ENCODE measurements at places on chromosomes 7 and 10. TPM values are rescaled to one million over a fixed set of nuclear protein-coding genes. Genes with fewer than 3 reads are reported as not detected.
A peak's percentile ranks its signal among the peaks of the same experiment; 100 is the strongest.

DNA sequence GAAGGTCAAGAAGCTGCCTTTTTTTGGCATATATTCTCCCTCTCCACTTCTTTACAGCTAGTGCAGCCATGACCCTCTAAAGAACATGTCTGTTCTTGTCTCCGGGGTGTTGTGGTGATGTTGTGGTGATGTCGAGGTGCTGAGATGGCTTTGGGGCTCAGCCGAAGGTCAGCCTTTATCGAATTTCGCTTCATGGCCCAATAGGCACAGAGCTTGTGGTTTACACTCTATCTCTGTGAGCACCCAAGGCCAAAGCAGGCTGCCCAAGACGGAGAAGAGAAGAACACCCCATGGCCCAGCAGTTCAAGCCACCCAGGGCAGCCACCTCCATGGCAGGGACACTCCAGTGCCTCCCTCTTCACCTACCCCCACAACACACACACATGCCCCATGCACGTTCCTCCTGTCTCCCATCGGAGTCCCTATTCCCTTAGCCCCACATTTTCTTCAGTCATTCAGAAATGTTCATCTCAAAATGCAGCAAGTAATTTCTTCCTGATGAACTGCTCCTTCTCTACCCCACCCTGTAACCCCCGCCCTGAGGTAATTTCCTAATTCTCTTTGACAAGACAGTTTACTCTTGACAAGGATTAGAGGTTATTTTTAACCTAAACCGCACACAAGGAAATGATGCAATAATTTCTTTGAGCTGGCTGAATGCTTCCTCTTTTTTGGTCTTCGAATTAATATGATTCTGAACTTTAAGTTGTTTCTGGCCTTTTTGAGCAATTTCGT is 18.6 kb upstream of the ADRB1 start:
- peak overlapping the region; percentile 59 for H3K4me3 ChIP-seq
- H3K27me3 ChIP-seq: peaks cover 41% of the 10 kb centered on the region
- H3K36me3 ChIP-seq: no peaks in the 10 kb centered on the region
- no peak for DNase-seq

Gene CHAT
- not detected for total RNA-seq

GRCh38 chr7:143408252-143408685 is 387 bp downstream of the EPHA1 start:
- H3K4me1 ChIP-seq: peaks cover 88% of the 10 kb centered on the region
- peaks cover 9% of the 10 kb centered on the region for H3K27me3 ChIP-seq
- peak overlapping the region; percentile 99 for H3K27ac ChIP-seq
- H3K36me3 ChIP-seq: no peaks in the 10 kb centered on the region
- H3K4me3 ChIP-seq: peak overlapping the region; percentile 95

GRCh38 chr10:75432176-75432575 is 752 bp downstream of the LRMDA start:
- no peak overlapping the region for H3K4me3 ChIP-seq
- H3K4me1 ChIP-seq: peaks cover 2% of the 10 kb centered on the region
- peaks cover 84% of the 10 kb centered on the region for H3K27me3 ChIP-seq
- no peak for DNase-seq
- no peak overlapping the region for H3K27ac ChIP-seq

GRCh38 chr10:101512738-101513137 is 75.3 kb downstream of the POLL start:
- no peak for DNase-seq
- no peaks in the 10 kb centered on the region for H3K4me1 ChIP-seq
- no peak overlapping the region for H3K27ac ChIP-seq
- no peaks in the 10 kb centered on the region for H3K27me3 ChIP-seq
- no peak overlapping the region for H3K4me3 ChIP-seq
- peaks cover 25% of the 10 kb centered on the region for H3K36me3 ChIP-seq

GRCh38 chr10:11642566-11642965 is 31.1 kb upstream of the USP6NL start:
- DNase-seq: no peak
- no peak overlapping the region for H3K27ac ChIP-seq
- H3K4me3 ChIP-seq: no peak overlapping the region
- peaks cover 3% of the 10 kb centered on the region for H3K4me1 ChIP-seq

Gene PTF1A
- total RNA-seq: not detected

Gene EBF3
- total RNA-seq: not detected

Gene MLXIPL
- total RNA-seq: not detected

GRCh38 chr10:120557311-120557710 is 100.3 kb downstream of the PLPP4 start:
- H3K27ac ChIP-seq: no peak overlapping the region
- no peaks in the 10 kb centered on the region for H3K36me3 ChIP-seq
- no peak overlapping the region for H3K4me3 ChIP-seq
- H3K27me3 ChIP-seq: no peaks in the 10 kb centered on the region

GRCh38 chr7:42292991-42293521 is 56.0 kb upstream of the GLI3 start:
- H3K4me3 ChIP-seq: no peak overlapping the region
- no peak for DNase-seq
- H3K36me3 ChIP-seq: no peaks in the 10 kb centered on the region
- H3K27me3 ChIP-seq: no peaks in the 10 kb centered on the region

Gene CALHM3
- not detected for total RNA-seq

Gene HOXA5
- total RNA-seq: not detected

DNA sequence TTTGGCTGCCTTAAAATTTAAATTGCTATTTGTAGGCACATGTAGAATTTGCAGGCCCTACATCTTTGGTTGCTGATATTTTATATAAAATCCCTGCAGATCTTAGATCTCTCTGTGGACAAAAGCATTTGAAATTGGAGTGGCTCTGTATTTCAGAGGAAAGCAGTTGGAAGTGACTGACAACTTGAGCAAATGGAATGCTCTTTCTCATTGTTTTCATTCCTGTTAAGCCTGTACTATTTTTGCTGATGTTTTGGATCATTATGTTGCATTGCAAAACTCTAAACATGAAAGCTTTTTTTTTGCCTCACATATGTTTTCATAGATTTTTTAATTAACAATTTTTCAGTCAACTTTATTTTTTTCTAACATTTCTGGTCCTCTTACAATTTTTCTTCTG is 251.2 kb upstream of the MDFIC start:
- no peaks in the 10 kb centered on the region for H3K4me1 ChIP-seq
- H3K4me3 ChIP-seq: no peak overlapping the region
- H3K27ac ChIP-seq: no peak overlapping the region
- H3K36me3 ChIP-seq: no peaks in the 10 kb centered on the region

Gene TRIM50
- 0.25 TPM for total RNA-seq

Gene TRIM73
- total RNA-seq: 28.3 TPM

GRCh38 chr7:209416-209815 is 17.0 kb downstream of the FAM20C start:
- no peak overlapping the region for H3K4me3 ChIP-seq
- peaks cover 1% of the 10 kb centered on the region for H3K27me3 ChIP-seq
- H3K36me3 ChIP-seq: no peaks in the 10 kb centered on the region
- H3K27ac ChIP-seq: no peak overlapping the region
- H3K4me1 ChIP-seq: no peaks in the 10 kb centered on the region

GRCh38 chr7:26813432-26813831 is 51.0 kb downstream of the SKAP2 start:
- no peak for DNase-seq
- H3K4me1 ChIP-seq: no peaks in the 10 kb centered on the region
- H3K36me3 ChIP-seq: no peaks in the 10 kb centered on the region
- no peak overlapping the region for H3K4me3 ChIP-seq
- H3K27me3 ChIP-seq: no peaks in the 10 kb centered on the region

Gene ABCB4
- total RNA-seq: 2.3 TPM

GRCh38 chr7:95594185-95594584 is 2.1 kb downstream of the PDK4 start:
- H3K36me3 ChIP-seq: peaks cover 16% of the 10 kb centered on the region
- H3K4me3 ChIP-seq: no peak overlapping the region

GRCh38 chr7:30926313-30926712 is 14.7 kb downstream of the AQP1 start:
- no peak overlapping the region for H3K27ac ChIP-seq
- no peaks in the 10 kb centered on the region for H3K4me1 ChIP-seq
- no peak overlapping the region for H3K4me3 ChIP-seq
- H3K36me3 ChIP-seq: no peaks in the 10 kb centered on the region
- no peak for DNase-seq
- peaks cover 7% of the 10 kb centered on the region for H3K27me3 ChIP-seq

GRCh38 chr7:19709249-19709578 is 377 bp upstream of the POLR1F start:
- DNase-seq: no peak
- no peaks in the 10 kb centered on the region for H3K27me3 ChIP-seq
- H3K4me1 ChIP-seq: peaks cover 50% of the 10 kb centered on the region
- peak overlapping the region; percentile 93 for H3K27ac ChIP-seq
- H3K4me3 ChIP-seq: peak overlapping the region; percentile 98
- H3K36me3 ChIP-seq: no peaks in the 10 kb centered on the region

DNA sequence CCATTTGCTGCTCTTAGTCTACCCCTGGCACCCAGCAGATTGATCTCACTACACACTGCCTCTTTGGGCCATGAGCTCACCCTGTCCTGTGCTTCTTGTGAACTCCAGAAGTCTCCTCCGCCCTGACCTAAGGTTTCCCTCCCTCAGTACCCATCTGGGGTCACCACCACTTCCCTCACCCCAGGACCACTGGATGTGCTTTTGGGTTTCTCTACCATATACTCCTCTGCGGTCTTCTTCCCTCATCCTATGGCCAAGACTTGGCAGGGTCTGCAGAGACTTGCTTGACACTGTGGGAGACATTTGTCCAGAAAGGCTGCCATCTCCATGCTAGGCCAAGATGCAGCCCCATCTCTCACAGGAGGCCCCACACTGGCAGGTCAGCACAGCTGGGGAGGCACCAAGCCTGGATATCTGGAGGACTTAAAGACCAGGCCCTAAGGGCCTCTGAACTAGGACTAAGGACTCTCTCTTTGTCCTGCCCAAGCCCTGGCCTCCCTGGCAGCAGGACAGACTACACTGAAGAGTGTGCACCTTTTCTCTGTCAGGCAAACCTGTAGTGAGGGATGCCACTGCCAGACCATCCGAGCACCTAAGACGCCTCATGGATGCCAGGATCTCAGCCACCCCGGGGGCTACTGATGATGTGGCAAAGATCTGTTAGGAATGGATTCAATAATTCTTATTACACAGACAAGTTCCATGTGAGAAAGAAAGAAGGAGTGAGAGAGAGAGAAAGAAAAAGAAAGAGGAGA is 134.6 kb downstream of the ZNF467 start:
- H3K4me1 ChIP-seq: no peaks in the 10 kb centered on the region
- H3K27me3 ChIP-seq: peaks cover 9% of the 10 kb centered on the region
- no peak overlapping the region for H3K4me3 ChIP-seq
- no peak for DNase-seq
- H3K27ac ChIP-seq: no peak overlapping the region

Gene OPALIN
- total RNA-seq: not detected

DNA sequence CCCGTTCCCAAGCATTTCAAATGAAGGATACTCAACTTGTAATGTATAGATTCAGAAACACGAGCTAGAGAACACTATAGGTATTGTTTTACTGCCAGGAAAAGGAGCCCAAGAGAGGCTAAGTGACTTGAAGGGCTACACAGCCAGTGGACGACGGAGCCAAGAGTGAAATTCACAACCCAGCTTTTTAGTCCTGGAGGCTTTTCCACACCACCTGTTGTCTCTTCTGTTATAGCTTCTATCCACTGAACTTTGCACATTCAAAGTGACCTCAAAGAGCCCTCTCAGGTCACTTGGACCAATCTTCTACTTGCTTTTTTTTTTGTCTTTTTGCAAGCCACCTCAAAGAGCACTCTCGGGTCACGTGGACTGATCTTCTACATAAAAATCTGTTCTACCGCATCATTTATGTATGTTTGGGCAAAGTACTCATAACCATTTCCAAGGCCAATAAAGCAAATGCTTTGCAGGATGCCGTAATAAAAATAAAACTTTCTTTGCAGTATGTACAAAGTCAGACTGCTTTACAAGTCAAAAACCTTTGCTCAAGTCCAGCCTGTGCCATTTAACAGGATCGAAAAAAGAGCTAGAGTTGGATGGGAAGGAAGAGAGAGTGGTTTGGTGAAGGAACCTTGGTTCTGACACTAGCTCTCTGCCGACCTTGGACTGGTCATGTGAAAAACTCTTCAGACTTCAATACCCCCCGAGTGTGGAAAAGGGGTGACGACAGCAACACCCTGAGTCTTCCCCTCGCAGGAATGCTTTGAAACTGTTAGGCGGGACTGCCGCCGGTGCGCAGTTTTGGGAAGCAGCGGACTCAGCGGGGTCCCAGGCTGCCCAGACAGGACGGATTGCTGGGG is 821 bp downstream of the SLC35B4 start:
- no peaks in the 10 kb centered on the region for H3K27me3 ChIP-seq
- H3K4me1 ChIP-seq: peaks cover 22% of the 10 kb centered on the region
- DNase-seq: no peak
- H3K27ac ChIP-seq: peak overlapping the region; percentile 81
- peak overlapping the region; percentile 93 for H3K4me3 ChIP-seq
- H3K36me3 ChIP-seq: peaks cover 3% of the 10 kb centered on the region

DNA sequence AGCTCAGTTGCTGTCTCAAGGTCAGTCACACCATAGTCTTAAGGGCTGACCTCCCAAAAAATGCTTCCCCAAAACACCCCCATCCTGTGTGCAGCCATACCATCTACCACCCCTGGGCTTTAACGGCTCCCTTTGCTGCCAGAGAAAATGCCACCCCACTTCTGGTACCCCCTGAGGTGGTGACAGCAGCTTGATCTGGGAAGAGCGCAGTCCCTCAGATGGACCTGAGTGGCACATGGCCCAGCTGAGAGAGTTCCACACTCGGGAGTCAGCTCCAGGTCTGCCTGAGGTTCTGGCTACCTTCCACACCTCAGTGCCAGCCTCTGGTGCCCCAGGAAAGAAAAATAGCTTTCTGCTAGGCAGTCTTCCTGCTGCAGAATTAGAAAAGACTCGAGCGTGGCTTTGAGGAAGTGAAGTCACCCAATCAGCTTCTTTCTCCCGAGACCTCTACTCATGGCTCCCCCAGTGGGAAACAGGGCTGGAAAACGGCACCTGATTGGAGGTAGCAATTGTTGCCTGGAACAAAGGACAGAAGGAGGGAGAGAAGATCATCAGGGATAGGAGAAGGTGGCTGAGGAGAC is 151.7 kb downstream of the ARHGAP21 start:
- no peak for DNase-seq
- H3K27me3 ChIP-seq: peaks cover 8% of the 10 kb centered on the region
- H3K36me3 ChIP-seq: no peaks in the 10 kb centered on the region
- no peak overlapping the region for H3K27ac ChIP-seq
- peaks cover 7% of the 10 kb centered on the region for H3K4me1 ChIP-seq

GRCh38 chr10:30169342-30169741 is 110.0 kb upstream of the JCAD start:
- DNase-seq: no peak
- H3K36me3 ChIP-seq: no peaks in the 10 kb centered on the region
- no peak overlapping the region for H3K4me3 ChIP-seq
- no peaks in the 10 kb centered on the region for H3K4me1 ChIP-seq

- peak overlapping the region; percentile 0 for H3K27ac ChIP-seq
- DNase-seq: no peak
- no peak overlapping the region for H3K4me3 ChIP-seq
- no peaks in the 10 kb centered on the region for H3K27me3 ChIP-seq
- H3K36me3 ChIP-seq: peaks cover 44% of the 10 kb centered on the region
- peaks cover 13% of the 10 kb centered on the region for H3K4me1 ChIP-seq
These were observed 19.8 kb downstream of the MDFIC start for GRCh38 chr7:114941692-114942091.

- DNase-seq: no peak
- H3K27ac ChIP-seq: no peak overlapping the region
- no peaks in the 10 kb centered on the region for H3K36me3 ChIP-seq
- no peak overlapping the region for H3K4me3 ChIP-seq
These were observed 95.0 kb downstream of the FANK1 start for GRCh38 chr10:125991392-125991791.

Measured in naive thymus-derived CD8-positive, alpha-beta T cell (primary cell).